ENCODE measurements at places on chromosomes 5 and 9.
A peak's percentile ranks its signal among the peaks of the same experiment; 100 is the strongest.

DNA sequence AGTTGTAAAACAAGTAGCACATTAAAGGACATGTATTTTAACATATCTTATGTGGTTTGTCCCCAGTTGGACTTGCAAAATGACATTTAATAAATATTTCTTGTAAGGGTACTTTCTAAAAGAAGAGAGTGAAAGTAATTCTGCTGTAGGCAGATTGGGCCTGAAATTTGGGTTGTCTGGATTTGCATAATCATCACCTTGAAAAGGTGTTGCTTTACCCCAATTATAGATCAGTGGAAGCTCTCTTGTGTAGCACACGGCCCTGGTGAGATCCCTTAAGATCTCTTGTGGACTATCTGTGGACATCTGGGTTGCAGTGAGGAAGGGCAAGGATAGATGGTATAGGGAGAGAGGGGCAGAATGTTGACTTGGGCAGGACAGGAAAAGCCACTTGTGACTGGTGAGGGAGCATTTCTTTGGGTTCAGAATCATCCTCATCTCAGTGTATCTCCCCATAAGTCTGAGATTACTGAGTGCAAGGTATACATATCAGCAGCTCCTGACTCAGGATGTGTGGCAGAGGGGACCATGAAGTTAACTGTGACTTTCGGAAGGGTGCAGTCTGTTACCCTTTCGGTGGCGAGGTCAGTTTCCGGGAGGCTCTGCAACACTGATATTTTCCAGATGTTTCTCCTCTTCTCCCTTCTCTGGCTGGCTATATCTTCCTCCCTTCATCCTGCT lies 2.0 kb upstream of the TNFAIP8 start:
- DNase-seq = no peak

DNA sequence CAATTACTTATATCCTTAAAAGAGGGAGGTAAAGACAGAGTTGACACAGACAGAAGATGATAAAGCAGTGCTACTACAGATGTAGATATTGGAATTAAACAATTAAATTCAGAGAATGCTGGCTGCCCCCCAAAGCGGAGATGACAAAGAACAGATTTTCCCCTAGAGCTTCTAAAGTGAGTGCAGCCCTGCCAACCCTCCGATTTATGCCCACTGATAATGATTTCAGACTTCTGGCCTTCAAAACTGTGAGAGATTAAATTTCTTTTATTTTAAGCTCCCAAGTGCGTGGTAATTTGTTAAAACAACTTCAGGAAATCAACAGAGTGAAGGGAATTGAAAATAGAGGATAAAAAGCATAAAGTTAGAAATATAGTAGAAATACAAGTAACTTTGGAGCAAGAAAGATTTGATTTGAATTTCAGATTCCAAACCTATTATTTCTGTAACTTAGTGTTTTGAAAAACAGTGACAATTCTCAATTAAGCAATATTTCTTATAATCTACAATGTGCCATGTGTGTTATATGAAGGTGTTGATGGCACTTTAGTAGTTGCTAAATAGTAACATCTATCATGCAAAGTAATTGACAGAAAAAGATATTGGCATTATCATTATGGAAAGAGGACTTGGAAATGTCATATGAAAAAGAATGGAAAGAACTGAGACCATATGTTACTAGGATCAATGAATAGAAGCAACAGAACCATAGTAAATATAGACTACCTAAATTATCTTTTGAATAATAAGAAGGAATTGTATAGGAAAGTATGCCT lies 946.4 kb upstream of the PTPRD start:
- DNase-seq = no peak

DNA sequence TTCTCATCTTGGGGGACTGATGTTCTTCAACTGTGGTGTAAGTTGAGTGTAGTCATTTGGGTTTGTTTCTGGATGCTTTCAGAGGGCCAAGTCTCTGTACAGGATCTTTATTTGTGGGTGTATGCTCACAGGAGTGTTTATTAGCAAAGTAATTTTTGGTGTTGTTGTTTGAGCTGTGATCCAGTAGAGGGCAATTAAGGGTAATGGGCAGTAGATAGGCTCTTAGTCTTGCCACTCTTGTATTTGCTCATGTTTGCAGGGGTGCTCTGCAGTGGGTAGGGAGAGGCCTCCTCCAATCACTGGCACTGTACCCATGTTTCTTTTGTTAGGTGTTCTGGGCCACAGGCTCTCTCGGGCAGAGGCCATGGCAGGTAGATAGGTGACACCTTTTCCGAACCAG lies 45.9 kb upstream of the ITGA2 start:
- peak; percentile 28 for DNase-seq

DNA sequence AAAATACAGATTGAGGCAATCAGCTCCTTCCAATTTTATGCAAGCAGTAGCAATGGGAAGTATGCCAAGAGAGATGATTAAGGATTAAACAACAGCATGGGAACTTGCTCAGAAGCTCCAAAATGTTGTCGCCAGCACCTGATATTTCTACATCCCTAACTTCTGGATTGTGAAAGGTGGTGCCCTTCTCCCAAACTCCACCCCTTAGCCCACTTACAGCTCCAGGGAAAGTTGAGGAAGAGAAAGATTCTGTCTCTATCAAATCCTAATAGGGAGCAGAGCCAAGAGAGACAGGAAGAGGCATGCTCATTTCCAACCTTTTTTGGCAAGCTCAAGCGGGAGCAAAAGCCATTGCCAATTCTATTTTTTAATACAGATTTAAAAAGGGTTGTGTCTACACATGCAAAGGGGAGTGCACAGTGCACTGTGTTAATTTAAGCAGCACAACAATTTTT lies 92.4 kb upstream of the NR3C1 start:
- DNase-seq = peak; percentile 95

DNA sequence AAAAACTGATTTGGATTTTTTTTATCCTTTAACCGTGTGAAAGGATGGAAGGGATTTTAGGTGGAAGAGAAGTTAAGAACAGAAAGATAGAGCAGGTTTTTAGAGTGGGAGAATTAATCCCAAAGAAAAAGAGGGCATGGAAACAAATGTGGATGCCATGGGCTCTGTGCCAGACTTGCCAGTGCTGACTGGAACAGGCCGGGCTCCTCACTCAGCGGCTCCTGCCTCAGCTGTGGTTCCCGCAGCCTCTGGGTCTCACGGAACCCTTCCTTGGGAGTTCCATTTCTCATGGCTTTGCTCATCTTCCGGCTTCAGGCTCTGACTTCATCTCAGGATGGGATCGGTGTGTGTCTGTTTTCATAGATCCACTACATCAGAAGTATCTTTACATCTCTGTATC lies 30.4 kb upstream of the SLC2A8 start:
- DNase-seq = no peak

- DNase-seq = no peak
Observed at GRCh38 chr5:173866858-173867679, 21.1 kb upstream of the CPEB4 start.

- no peak for DNase-seq
Observed at GRCh38 chr9:97276310-97276852, 31.1 kb upstream of the CCDC180 start.

- peak; percentile 75 for DNase-seq
Observed at GRCh38 chr5:74684900-74685851, at the start of gene HEXB. TSS of gene HEXB (plus strand) at chr5:74685233. CDS start at chr5:74685261, 28 bp downstream.

DNA sequence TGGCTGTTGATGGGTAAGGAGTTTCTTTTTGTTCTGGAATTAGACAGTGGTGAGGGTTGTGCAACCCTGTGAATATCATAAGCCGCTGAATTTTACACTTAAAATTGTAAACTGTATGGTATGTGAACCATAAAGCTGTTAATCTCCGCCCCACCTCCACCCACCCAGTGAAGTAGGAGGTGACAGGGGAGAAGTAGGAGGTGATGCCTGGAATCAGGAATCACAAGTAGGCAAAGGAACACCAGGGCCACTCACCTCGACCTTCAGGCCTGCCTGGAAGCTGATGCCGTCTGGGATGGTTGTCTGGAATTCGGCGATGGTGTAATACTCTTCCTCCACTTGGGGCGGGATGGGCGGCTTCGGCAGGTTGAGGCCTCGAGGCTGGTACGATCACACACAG lies 62.3 kb upstream of the UBTD2 start:
- DNase-seq = no peak

- no peak for DNase-seq
Observed at GRCh38 chr5:138655530-138656190, 80.5 kb upstream of the HSPA9 start.

GRCh38 chr9:133260334-133261102 lies 14.5 kb downstream of the ABO start:
- DNase-seq = no peak

DNA sequence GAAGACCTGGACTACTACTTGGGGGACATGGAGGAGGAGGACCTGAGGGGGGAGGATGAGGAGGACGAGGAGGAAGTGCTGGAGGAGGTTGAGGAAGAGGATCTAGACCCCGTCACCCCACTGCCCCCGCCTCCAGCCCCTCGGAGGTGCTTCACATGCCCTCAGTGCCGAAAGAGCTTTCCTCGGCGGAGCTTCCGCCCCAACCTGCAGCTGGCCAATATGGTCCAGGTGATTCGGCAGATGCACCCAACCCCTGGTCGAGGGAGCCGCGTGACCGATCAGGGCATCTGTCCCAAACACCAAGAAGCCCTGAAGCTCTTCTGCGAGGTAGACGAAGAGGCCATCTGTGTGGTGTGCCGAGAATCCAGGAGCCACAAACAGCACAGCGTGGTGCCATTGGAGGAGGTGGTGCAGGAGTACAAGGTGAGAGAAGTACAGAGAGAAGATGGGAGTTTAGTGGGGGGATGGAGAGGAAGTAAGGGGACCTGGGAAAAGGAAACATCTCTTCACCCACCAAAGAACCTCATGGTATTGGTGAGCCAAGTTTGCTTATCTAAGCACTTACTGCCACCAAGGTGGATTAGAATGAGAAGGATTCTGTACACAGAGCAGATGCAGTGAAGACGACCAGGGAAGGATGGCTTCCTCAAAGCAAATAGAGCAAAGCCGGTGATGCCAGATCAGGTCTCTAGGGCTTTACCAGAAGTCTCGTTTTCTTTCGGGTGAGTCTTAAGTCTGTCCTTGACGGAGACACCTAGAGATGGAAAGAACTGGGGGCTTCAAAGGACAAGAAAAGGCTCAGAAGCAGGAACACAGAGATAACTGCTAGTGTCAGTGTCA lies 1.5 kb downstream of the TRIM41 start:
- no peak for DNase-seq
